ENCODE measurements at places on chromosomes 1 and 21. TPM values are rescaled to one million over a fixed set of nuclear protein-coding genes. Genes with fewer than 3 reads are reported as not detected.

GRCh38 chr1:169462385-169462784 lies 23.4 kb downstream of the SLC19A2 start:
- DNase-seq, result no peak

DNA sequence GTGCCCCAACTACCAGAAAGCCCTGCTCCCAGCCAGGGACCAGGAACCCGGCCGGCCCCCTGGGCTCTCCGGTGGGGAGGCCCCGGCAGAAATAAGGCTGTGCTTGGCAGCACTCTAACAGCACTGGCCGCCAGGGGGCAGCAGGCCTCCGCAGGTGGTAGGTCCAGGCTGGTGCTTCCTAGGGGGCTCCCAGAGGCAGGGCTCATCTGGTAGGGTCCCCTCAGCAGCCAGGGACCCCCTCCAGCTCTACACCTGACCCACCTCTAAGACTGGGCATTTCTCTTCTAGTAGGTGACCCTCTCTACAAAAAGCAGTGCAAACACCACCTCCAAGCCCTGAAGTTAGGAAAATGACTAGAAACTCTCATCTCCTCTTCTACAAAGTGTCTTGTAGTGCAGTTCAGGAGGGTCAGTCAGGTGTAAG lies 85.6 kb downstream of the STUM start:
- peak; percentile 92 for DNase-seq

The OR6K3 gene
- not detected for total RNA-seq

The SYNC gene
- 22.1 TPM for total RNA-seq

- DNase-seq, result no peak
Observed at GRCh38 chr1:65420590-65421350, at the start of the genes LEPR and LEPROT. Gene LEPR (plus strand): TSS chr1:65420668. CDS start chr1:65565566, 144,898 bp downstream. Gene LEPROT (plus strand): TSS chr1:65420668. CDS start chr1:65420725, 57 bp downstream.

DNA sequence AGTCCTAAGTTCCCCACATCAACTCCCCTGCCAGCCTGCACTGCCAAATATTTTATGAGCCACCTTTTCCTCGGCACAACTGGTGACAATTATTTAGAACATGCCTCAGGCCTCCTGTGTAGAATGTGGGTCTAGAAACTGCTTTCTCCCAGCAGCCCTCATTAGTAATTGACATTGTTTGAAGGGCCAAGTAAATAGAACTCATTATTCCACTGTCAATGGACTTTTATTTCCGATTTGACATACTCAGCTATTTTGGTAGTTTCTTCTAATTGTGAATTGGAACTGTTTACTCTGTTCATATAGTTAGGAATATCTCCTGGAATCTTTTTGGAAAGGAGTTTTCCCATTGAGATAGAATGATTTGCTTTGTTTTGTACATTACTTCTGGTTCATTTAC lies 168.8 kb upstream of the L1TD1 start:
- no peak for DNase-seq

DNA sequence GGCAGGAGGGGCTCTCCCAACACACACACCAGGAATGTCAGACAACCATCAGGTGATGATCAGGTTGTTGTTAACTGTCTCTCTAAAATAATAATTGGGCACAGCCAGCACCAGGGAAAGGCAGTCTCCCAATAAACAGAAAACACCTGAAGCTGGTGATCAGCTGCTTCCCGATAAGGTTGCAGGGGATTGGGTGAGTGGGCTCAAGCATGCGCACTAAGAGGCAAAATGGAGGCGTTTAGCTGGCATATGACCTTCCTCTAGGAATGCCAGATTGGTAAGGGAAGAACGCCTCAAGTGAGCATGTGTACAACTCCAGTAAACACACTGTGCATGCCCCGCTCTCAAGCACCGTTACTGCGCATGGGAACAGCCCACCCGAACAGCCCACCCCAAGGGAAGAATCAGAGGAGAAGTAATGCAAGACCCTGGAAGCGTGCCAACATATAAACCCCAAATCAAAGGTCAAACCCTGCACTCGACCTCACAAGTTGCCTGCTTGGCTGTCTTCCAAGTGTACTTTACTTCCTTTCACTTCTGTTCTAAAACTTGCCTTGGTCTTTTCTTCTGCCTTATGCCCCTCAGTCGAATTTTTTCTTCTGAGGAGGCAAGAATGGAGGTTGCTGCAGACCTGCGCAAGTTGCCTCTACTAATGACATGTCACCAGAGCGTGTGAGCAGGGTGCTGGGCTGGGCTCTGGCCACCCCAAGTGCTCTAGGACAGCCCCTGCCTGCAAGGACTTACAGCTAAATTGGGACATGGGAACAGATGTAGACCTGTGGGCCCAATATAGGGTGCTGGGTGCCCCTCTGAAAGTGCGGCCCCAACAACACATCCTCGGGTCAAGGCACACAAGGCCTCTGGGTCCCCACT lies 200.8 kb downstream of the RHOU start:
- no peak for DNase-seq

The TNNT2 gene
- total RNA-seq, result 9,128 TPM

The EDN2 gene
- 0.27 TPM for total RNA-seq

GRCh38 chr1:151914076-151914475 lies 4.8 kb upstream of the THEM4 start:
- DNase-seq, result no peak

GRCh38 chr1:171160211-171160610 lies 24.9 kb upstream of the FMO2 start:
- no peak for DNase-seq

The ARTN gene
- not detected for total RNA-seq

DNA sequence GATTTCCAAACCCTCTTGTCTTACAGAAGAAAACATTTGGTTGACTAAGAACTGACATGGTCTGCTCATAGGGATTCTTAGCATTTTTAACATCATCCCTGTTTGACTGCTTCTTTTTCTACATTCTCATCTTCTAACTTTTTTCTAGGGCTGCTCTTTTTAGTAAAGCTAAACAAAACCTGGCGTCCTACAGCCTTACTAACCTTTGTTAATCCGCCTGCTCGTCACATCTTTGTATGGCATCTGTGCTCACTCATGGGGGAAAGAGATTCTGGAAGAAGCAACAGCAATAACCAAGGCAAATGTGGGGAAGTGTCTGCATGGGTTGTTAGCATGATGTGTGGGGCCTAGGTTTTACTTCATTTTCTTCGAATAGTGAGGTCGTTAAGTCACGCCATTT lies 92.0 kb downstream of the KIF1B start:
- DNase-seq, result no peak

The RGS8 gene
- total RNA-seq, result not detected

DNA sequence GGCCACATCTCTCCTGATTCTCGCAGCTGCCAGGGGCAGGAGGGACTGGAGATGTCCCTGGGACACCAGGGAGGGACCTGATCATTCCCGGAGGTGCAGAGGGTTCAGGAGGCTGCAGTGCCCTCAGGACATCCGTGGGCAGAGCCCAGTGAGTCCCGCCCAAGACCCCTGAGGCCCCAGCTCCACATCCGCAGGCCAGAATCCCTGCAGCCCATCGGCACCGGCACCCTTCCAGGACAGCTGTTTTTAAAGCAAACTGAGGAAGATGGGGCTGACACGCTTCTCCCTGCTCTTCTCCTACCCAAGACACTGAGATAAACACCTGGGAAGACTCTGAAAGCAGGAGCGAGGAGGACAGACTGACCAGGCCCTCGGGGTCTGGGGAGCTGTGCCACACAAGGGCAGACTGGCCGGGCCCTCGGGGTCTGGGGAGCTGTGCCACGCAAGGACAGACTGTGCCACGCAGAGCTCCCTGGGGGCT lies 25.5 kb downstream of the SLC19A1 start:
- peak; percentile 27 for DNase-seq

DNA sequence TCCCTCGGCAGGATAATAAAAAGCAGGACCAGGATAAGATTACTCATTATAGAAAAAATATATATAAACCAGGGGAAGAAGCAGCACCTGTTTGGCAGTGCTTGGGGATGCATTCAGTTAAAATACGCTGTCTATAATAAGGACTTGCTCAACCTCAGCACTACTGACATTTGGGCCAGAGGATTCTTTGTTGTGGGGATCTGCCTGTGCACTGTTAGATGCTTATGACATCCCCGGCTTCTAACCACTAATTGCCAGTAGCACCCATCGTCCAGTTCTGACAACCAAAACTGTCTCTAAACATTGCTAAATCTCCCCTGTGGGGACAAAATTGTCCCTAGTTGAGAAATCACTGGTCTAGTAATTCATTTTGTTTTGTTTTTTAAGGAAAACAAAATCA lies 242.1 kb downstream of the SLC45A1 start:
- DNase-seq, result no peak

The TEKT2 gene
- total RNA-seq, result not detected

GRCh38 chr1:7526196-7526866 lies 244.8 kb upstream of the VAMP3 start:
- no peak for DNase-seq

DNA sequence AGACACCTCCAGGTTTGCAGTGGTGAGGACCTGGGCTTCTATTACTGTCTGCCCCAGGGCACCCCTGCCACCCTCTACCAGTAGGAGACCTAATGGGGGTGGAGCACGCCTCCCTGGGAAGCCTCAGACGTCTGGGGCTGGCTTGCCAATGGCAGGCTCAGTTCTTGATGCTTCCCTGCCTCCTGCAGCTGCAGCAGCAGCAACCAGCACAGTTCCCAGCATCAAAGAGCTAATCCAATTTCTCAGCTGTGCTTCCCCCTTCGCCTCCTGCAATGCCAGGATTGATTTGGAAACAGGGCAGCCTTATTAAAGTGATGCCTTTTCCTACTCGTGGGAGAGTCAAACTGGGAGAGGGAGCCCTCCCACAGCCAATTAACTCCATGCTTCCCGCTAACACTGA lies 8.2 kb downstream of the SYT2 start:
- DNase-seq, result no peak

DNA sequence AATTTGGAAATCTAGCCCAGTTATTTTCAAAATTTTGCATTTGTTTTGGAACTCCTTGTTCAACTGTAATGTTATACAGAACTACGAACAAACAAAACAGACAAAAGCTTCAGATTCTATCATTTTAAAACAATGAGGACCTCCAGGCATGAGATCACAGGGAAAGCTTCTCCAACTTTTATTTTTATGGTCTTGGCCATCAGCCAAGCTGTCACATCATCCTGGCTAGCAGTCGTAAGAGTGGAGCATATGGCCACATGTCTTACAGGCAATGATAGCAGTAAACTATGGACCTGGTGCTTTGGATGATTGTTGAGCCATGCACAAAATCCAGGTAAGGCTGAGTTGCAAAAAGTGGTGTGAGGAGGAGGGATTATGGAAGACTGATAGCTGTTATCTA lies 299.6 kb downstream of the LMX1A start:
- DNase-seq, result no peak

The ST3GAL3 gene
- total RNA-seq, result 24.2 TPM

The CHIA gene
- not detected for total RNA-seq

DNA sequence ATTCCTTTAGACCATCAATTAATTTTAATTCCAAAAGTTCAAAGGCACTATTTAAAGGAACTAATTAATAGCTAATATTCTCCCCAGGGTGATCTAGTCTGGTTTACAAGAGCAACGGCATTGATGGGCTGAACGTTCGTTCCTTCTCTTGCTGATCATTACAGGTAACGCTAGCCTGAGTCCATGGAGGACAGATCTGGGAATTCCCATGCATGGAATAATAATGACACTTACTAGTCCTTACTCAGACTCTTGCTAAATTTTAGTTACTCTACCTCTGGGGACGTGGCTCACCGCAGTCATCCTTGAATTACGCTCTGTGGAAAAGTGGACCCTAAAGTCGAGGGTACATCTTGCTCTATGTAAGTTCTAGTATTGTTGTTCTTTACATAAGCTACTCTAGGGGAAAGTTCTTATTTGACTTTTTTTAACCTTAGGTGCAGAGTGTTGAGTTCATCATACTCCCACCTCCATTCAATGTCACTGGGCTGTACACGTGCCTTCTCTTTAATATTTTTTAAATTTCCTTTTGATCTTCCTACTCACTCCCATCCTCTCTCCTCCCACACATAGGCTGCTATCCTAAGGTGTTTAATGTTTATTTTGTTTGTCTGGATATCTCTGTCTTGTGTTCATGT lies 133.9 kb downstream of the ZNF281 start:
- no peak for DNase-seq

The LCE2A gene
- total RNA-seq, result not detected

GRCh38 chr1:91278754-91279153 lies 125.9 kb downstream of the HFM1 start:
- DNase-seq, result no peak

DNA sequence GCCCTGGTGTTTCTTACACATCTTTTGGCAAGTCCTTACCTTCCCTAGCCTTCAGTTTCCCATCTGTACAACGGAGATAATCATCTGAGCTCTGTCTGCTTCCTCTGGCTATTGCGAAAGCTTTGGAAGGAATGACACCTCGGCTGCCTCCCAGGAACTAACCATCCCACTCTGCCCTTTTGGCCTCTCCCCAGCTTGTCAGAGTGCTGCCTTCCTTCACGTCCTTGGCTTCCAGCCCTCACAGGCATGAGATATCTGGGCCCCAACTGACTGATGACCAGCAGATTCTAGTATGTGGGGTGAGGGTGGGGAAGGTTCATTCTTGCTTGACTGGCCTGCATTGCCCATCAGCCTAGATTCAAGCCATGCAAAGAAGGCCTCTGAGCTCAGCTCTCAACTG lies 253.1 kb upstream of the FGGY start:
- DNase-seq, result peak; percentile 78

- DNase-seq, result no peak
Observed at GRCh38 chr1:22711591-22712501, 1.2 kb downstream of the EPHB2 start.

DNA sequence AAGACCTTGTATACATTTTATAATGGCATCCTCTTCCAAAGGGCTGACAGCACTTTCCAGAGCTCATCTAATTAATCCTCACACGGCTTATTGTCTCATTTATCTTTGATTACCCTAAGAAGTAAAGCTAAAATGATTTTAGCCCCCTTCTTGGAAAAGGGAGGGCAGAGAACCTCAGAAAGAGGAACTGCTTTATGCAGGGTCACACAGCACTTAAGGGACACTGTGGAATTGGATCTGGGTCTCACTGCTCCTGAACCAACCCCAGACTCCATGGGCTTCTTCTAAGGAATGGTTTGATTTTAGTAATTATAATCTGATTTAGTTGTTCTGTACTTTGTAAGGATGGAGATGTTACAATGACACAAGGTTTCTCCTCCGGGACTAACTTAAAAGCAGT lies 3.2 kb downstream of the BRINP2 start:
- DNase-seq, result no peak

- DNase-seq, result no peak
Observed at GRCh38 chr1:39395357-39395831, 96.0 kb upstream of the BMP8A start.
